Renal cortical epithelial cell (primary cell): ENCODE measurements at places on chromosomes 1 and 21.
A peak's percentile ranks its signal among the peaks of the same experiment; 100 is the strongest.

- peak; percentile 26 for DNase-seq
Observed at GRCh38 chr1:191831572-191831971, 326.7 kb upstream of the RGS18 start.

DNA sequence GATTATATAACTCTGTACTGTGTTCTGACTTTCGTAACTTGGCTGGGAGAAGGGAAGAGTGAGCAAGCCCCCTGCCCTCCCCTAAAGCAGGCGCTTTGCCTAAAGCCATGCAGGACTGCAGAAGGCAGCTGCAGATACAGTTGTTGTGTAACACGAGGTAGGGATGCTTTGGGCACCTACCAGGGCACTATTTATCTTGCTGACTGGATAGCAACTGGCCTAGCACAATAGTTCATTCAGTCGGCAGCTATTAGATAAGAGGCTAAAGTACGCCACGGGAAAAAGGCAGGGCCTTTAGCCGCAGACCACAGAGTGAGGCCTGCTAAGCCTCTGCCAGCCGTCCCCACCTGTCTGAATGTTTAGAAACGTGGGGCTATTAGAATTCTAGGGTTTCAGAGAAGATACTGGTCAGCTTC lies 80.9 kb downstream of the TTC3 start:
- peak; percentile 7 for DNase-seq

DNA sequence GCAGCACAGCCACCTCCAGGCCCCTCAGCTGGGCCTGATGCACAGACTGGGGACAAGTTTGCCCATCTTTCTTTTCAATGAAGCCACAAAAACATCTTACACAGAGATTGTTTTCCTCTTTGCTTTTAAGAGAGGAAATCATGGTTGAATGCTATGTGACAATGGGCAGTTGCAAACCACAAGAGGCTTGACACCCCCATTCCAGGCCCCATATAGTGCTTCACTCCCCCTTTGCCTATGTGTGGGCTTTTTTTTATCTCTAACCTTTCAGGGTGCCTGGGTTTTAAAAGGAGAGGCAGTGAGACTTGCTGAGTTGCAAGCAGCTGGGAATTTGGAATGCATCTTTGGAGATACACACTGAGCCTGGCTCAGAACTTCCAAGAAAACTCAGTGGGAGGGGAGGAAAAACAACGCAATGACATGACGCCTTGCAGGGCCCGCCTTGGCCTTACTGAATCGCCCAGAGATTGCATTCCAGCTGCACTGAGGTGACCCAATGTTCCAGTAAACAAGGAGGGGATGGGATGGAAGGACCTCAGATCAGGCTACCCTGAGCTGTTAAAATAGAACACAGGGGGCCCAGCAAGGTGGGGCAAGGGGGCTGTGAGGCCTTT lies 145.2 kb upstream of the ZNF648 start:
- DNase-seq = no peak

GRCh38 chr1:240413732-240414131 lies 198.2 kb downstream of the GREM2 start:
- DNase-seq = no peak

GRCh38 chr1:147719029-147719698 lies 41.2 kb downstream of the GJA5 start:
- DNase-seq = no peak

DNA sequence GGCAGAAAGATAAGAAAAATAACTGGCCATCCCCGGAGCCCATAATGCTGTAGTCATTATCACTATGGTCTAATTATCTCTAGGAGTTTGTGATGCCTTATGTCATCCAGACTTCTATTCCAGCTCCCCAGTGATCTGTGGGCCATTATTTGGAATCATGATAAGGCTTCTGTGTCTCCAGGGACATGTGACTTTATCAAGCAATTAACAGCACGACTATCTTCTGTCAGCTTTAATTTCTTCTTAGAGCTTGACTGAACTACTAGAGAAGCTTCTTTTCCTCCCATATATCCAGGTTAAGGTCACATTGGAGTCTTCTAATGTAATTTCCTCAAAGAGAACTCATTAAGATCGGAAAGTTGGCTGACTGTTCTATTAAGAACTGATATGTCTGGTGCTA lies 100.4 kb downstream of the LHX8 start:
- DNase-seq = no peak

DNA sequence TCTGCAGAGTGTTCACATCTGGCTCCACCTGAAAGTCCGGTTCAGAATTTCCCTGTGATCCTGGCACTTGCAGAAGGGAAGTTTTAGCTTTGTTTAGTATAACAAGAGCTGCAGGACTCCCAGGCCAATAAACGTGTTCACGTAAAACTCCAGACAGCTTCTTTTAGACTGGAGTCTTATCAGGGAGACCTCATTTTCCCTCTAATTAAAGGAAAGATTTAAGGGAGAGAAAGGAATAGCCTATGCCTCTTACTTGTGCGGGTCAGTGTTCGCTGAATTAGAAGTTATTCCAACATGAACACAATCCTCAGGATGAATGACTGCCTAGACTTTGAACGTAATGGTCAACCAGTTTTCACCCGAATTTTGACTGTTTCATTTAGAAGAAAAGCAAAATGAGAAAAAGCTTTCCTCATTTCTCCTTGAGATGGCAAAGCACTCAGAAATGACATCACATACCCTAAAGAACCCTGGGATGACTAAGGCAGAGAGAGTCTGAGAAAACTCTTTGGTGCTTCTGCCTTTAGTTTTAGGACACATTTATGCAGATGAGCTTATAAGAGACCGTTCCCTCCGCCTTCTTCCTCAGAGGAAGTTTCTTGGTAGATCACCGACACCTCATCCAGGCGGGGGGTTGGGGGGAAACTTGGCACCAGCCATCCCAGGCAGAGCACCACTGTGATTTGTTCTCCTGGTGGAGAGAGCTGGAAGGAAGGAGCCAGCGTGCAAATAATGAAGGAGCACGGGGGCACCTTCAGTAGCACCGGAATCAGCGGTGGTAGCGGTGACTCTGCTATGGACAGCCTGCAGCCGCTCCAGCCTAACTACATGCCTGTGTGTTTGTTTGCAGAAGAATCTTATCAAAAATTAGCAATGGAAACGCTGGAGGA lies 202.1 kb upstream of the SGIP1 start:
- DNase-seq = peak; percentile 62

- no peak for DNase-seq
Observed at GRCh38 chr1:51329443-51330325, 678 bp downstream of the TTC39A start.

DNA sequence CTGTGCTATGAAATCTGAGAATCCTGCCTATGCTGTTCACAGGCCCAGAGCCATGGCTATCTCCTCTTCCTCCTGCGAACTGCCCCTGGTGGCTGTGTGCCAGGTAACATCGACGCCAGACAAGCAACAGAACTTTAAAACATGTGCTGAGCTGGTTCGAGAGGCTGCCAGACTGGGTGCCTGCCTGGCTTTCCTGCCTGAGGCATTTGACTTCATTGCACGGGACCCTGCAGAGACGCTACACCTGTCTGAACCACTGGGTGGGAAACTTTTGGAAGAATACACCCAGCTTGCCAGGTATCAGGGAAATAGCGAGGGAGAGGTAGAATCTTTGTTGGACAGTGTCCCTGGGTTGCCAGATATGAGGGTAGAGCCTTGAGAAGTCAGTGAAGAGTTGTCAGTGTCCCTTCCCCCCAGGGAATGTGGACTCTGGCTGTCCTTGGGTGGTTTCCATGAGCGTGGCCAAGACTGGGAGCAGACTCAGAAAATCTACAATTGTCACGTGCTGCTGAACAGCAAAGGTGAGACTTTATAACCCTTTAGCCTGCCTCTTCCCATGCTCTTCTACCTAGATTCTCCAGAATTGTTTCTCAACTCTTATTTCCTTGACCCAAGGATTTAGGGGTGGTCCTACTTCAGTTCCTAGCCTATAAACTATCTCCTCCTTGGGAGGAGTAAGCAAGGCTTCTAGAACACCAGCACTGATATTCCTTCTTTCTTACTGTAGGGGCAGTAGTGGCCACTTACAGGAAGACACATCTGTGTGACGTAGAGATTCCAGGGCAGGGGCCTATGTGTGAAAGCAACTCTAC lies 1.4 kb downstream of the NIT1 start:
- peak; percentile 88 for DNase-seq

DNA sequence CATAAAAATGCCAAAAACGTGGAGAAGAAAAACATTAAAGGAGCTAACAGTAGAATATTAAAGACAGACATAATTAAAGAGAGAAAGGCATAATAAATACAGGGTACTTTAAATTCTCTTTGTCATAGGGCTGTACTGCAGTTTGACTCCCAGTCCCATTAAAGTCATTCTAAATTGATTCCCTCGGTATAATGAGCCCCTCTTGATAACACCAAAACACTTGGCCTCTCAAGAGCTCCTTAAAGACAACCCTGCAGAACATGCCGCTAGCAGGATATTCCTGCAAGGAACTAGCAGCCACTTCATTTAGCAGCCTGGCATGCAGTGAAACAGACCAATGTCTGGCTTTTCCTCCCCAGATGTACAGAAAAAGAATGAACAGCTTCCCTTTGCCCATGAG lies 273.8 kb upstream of the ESRRG start:
- no peak for DNase-seq

DNA sequence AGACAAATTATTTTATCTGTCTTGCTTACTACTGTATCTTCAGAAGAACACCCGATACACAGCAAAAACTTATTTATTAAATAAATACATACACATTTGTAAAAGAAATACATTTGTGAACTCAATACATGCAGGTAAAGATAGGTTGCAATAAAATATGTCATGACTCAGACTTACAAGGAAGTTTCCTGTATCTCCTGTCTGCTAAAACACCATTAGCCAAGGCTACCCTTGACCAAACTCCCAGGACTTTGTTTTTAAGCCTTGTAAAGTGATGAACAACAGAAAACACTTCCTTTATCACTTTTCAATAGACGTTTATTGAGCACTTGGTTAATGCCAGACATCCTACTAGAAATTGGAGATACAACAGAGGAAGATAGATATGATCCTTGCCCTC lies 56.5 kb upstream of the HSD17B7 start:
- no peak for DNase-seq

- no peak for DNase-seq
Observed at GRCh38 chr1:58159434-58159830, 387.1 kb downstream of the OMA1 start.

GRCh38 chr1:11227106-11228077 lies 35.0 kb downstream of the MTOR start:
- DNase-seq = no peak

DNA sequence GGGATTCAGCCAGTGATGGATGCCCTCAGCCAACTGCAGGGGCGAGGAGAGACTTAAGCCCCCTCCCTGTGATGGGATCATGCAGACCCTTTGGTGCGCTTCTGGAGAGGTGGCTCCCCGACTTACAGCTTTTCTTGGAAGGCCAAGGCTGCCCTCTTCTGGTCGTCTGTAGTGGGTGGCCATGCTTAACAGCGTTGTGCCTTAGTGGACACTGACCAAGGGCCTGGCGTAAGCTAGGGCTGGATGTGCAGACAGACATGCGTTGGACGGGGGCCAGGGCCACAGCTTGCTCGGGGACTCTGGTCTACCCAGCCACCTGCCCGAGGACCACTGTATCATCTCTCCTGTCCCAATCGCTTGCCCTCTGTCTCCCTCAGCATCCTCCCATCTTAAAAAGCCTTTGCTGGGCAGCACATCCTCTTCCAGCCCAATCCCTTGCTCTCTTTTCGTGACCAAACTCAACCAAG lies 5.5 kb downstream of the AZIN2 start:
- DNase-seq = peak; percentile 70

- peak; percentile 48 for DNase-seq
Observed at GRCh38 chr1:79353224-79353623, 346.7 kb upstream of the ADGRL4 start.

DNA sequence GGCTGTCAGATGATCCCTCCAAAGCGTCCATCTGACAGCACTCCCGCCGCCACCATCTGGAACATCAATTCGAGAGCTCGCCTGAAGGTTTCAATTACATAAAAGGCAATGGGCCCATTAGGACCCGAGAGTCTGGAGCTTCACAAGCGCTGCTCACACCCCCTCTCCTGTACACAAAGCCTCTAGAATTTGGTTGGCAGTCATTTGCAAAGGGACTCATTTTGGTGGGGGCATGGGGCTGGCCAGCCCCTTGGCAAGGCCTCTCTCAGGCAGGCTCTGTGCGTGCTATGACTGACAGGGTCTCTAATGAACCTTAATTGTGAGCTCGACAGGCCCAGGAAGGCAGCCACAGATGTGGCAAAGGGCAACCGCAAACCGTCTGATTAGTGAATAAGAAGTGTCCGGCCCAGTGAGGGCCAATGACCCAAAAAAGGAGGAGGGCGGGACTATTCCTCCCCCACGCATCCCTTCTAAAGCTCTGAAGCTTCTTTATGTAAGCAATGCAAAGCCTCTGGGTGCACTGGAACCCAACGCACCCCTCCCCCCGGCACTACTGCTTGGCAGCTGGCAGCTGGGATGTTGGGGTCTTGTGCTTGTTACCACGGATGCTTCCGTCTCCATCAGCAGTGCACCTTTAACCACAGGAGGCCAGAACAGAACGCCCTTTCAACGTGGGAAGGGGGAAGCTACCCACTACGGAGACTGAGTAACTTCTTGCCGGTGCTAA lies 79.4 kb downstream of the CAPZB start:
- no peak for DNase-seq

DNA sequence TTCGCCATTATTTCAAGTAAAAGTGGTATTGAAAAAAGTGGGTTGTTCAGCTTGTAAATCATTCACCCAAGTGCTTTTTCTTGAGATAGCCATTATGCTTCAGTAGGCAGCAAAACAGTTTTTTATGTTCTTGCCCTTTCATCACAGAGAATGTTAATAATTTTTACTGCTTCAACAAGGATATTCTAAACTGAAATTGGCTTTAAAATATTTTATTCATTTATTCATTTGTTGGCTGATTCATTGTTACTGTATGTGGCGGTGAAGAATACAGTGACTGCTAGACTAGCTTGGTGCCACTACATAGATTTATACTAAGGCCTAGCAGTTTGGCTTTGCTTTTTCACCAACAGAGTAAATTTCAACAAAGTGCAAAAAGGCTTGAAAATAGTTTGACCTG lies 121.5 kb downstream of the OLFML2B start:
- peak; percentile 86 for DNase-seq

GRCh38 chr1:100683448-100684349 lies 35.8 kb upstream of the VCAM1 start:
- DNase-seq = no peak

DNA sequence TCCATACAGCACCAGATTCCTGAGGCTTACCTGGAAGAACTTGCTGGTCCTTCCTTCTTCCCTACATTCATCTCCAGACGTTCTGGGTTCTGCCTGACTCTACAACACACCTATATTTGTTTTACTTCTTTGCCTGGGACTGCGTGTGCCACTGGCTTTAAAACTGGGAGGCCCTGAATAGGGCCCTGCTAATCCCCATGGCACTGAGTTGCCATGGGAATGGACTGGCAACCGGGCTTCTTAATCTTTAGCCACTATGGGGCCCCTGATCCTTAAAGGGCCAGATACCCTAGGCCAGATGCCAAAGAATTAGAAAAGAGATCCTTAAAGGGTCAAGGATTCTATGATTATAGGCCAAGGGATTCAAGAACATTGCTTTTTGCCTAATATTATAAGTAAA lies 24.4 kb upstream of the CADM3 start:
- no peak for DNase-seq
